NCI-H1436 treated with DMSO at 0.1 percent for 48 hours (cell line): ENCODE measurements at places on chromosomes 6 and 20.

GRCh38 chr20:8534368-8535160 lies 402.5 kb downstream of the PLCB1 start:
- DNase-seq = no peak

DNA sequence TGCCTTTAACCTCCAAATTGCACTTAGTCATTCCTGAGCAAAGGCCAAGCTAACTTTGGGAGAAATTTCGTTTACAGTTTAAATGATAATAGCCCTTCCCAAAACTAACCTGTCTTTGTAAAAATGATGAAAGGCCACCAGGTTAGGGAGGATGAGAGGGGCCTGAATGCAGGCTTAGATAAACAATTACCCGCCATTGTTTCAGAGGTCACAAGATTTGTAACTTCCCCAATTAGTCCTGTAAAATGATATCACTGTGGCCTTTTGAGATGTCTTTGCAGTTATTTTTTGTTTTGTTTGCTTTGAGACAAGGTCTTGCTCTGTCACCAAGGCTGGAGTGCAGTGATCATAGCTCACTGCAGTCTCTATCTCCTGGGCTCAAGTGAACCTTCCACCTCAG lies 26.3 kb downstream of the GNL1 start:
- no peak for DNase-seq

DNA sequence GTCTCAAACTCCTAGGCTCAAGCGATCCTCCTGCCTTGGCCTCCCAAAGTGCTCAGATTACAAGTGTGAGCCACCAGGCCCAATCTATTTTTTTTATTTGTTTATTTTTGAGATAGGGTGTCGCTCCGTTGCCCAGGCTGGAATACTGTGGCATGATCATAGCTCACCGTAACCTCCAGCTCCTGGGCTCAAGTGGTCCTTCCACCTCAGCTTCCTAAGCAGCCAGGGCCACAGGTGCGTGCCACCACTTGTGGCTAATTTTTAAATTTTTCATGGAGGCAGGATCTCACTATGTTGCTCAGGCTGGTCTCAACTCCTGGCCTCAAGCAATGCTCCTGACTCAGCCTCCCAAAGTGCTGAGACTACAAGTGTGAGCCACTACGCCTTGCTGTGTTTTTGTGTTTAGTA lies 9.8 kb downstream of the KIF3B start:
- DNase-seq = no peak

DNA sequence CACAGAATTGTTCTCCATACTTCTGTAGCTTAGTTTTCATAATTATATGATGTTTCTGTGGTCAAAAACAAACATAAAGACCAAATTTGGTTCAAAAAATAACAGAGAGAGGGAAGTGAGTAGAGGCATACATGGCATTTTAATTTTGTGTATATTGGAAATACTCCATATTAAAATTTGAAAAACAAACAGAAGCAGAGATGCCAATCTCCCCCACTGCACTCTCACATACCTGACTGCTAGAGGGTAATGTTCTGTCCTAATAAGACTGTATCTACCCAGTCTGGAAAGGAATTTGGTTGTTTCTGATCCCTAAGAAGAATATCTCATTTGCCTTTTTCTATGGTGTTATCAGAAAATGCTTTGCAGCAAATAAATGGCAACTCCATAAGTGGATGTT lies 959.0 kb upstream of the FLRT3 start:
- no peak for DNase-seq

- DNase-seq = no peak
These were observed 239.5 kb downstream of the SLC24A3 start for GRCh38 chr20:19451923-19452295.

DNA sequence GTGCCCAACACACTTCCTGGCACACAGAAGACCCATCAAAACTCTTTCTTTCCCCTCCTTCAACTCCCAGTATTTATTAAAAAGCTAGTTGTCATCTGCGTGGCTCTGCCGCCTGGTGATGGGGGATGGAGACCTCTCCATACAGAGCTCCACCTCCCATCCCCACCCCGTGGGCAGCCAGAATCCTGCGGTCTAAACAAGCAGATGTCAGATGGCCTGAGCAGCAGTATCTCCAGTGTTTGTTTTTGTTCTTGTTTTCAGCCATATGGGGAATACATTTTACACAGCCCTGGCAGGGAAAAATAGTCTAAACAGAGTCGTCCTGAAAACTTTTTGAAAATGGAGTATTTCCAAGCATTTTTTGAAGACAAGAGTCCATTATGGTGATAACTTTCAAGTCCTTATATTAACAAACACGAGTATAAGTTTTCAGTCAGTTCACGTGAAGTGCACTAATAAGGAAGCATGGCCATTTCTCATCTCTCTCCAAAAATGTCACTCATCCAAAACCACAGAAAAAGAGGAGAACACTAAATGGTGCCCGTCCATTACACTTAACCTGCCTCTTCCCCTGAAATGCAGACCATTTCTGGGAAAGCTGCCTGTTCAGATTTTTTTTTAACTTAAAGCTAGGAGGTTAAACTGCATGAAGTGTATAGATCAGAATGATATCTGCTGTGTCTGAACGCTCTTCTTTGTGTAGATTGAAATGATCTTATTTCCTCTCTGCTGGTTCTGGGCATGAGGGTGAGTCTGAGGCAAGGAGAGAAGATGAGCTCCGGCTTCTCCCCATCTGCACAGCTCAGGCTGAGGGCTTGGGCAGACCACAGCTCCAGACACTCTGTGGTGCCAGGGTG lies 91.0 kb downstream of the TCP11 start:
- no peak for DNase-seq

GRCh38 chr6:44235269-44235668 lies 11.6 kb upstream of the HSP90AB1 start:
- DNase-seq = no peak

GRCh38 chr20:48165401-48165685 lies 380.1 kb upstream of the SULF2 start:
- DNase-seq = no peak

DNA sequence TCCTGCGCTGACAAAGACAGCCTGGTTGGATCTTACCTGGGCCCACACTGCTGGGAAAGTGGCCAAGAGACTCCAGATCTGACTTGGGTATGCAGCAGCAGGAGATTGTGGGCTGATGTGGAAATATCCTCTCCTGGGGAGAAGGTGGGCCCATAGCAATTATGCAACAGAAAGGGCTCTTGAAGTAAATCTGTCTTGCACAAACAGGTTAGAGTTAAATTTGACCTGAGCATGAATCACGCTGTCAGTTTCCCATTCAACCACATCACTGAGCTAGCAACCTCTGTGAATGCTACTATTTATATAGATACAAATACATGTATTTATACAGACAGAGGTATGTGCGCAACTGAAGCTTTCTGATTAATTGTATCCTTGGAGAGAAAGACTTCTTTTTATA lies 28.3 kb upstream of the PDYN start:
- no peak for DNase-seq

GRCh38 chr6:114346451-114346850 lies 3.6 kb upstream of the HS3ST5 start:
- DNase-seq = no peak

GRCh38 chr6:72976484-72976883 lies 248.8 kb downstream of the KHDC1L start:
- DNase-seq = no peak

GRCh38 chr6:5102267-5102970 lies 17.3 kb downstream of the PPP1R3G start:
- DNase-seq = no peak

GRCh38 chr6:143037470-143037869 lies 23.2 kb upstream of the AIG1 start:
- no peak for DNase-seq

GRCh38 chr6:3888153-3888957 lies 39.2 kb downstream of the FAM50B start:
- no peak for DNase-seq

DNA sequence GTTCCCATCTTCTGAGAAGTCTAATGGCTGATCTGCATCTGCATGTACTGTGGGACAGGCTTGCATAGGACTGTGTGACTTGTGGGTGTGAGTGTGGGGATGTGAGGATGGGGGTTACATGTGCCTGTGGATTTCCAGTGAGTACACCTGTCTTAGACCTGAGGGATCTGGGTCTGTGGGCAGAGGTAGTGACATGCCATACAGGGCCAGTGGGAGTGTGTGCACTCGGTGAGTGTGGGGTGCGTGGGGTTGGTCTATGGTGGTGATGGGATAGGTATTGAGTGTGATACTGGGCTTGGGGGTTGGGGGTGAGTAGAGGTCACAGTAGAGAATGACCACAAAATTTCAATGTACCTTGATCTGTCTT lies 41.7 kb downstream of the VEGFA start:
- no peak for DNase-seq

DNA sequence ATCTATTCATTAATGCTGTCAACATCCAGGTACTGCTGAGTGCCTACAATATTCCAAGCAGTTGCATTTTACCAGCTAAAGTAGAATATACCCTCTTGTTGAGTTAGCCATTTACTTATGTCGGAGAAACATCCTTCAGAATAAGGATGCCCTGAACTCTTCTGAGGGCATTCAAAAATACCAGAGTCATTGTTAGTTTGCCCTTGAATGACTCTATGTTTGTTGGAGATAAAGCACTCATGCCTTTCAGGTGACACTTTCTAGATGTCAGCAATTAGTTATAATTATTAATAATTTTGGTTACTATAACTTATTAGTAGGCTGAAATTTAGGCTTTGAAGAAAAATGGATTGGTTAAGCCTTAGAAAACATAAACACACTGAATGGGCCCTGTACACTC lies 286.2 kb upstream of the STXBP5 start:
- DNase-seq = no peak

DNA sequence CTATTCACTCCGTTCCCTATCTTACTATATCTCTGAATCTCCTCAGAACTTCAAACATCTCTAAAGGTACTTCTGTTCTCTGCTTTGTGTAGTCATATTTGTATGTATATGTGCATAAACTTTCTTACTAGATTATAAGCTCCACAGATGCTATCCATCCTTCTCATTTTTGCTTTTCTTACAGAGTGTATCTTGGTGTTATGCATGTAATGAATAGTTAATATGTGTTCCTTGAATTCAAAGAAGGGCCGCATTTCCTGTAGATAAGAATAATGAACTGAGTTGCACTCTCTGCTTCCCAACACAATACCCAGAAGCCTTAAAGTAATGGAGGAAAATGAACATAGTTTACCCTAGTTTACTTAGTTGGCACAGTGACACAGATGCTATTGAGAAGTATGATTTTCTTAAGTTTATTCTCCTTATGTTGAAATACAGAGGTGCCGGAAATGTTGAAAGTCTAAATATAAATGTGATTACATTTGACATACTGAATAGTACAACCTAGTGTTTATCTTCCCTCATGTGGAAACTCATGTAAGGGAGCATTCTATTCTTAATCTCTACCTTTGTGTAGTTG lies 6.0 kb downstream of the NUS1 start:
- no peak for DNase-seq
